ENCODE measurements at places on chromosomes 4 and X. TPM values are rescaled to one million over a fixed set of nuclear protein-coding genes. Genes with fewer than 3 reads are reported as not detected.

The LONRF3 gene
- 12.4 TPM for total RNA-seq

The HS6ST2 gene
- total RNA-seq, result 1.1 TPM

The NDNF gene
- total RNA-seq, result 33.3 TPM

The CXCL8 gene
- not detected for total RNA-seq
